ENCODE measurements at places on chromosomes 6 and 20.

GRCh38 chr6:142781129-142781528 lies 163.8 kb downstream of the HIVEP2 start:
- no peak for DNase-seq

GRCh38 chr6:48078120-48078519 lies 32.9 kb downstream of the PTCHD4 start:
- DNase-seq = no peak

DNA sequence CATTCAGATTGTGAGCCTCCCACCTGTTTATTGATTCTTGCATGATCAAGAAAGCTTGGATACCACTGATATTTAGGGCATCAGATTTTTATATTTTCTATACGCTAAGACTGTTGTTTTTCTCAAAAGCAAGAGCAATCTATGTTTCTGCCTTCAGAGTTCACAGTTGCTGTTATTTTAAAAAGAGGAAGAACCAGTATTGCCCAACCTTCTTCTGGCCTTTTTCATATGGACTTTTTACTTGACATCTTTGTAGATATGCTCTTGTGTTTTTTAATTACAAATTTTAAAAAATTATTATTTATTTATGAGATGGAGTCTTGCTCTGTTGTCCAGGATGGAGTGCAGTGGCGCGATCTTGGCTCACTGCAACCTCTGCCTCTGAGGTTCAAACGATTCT lies 28.9 kb downstream of the SLC17A5 start:
- DNase-seq = no peak

DNA sequence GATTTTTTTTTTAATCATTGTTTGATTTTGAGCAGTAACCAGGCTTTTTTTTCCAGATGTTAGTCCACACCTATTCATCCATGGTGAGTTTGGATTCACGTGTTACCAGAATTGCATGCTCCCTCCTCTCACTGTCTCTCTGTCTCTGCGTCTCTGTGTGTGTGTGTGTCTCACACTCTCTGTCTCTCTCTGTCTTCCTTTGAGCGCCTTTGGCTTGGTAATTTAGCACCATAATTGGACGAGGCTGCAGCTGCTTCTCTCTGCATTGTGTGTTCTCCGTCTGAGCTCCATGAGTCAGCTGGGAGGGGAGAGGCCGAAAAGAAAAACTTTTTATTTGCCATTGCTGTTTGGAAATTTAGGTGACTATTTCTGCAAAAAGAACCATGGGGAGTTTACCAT lies 3.4 kb downstream of the TFAP2B start:
- no peak for DNase-seq

GRCh38 chr6:18845896-18846295 lies 458.7 kb downstream of the RNF144B start:
- DNase-seq = no peak

DNA sequence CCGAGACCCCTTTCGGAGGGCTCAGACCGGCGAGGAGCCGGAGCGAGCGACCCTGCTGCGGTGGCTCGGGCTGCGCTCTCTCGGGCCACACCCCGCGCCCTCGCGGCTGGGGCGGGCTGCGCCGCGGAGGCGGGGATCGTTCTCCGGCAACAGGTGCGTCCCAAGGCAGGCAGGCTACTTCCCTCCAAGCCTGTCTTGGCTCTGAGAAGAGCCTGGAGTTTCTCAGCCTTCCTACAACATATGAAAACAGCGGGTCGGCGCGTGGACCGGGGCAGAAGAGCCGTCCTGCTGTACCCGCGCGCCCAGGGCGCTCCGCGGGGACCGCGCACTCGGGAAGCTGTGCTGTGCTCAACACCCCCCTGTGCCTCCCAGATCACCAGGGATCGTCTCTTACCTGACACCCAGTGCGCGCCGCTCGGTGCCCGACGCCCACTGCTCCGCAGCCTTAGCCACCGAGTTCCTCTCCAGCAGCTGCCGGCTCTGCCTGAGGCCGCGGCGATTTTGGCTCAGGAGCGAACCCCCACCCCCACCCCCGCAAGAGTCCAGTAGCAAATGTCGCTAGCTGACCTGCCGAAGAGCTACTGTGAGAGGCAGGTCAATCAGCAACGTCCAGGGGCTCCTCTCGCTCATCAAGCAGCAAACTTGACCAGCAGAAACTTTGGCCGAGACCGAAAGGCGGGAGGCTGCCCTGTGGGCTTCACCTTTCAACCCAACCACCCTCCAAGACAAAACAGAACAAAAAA lies 3.7 kb upstream of the OLIG3 start:
- DNase-seq = no peak

DNA sequence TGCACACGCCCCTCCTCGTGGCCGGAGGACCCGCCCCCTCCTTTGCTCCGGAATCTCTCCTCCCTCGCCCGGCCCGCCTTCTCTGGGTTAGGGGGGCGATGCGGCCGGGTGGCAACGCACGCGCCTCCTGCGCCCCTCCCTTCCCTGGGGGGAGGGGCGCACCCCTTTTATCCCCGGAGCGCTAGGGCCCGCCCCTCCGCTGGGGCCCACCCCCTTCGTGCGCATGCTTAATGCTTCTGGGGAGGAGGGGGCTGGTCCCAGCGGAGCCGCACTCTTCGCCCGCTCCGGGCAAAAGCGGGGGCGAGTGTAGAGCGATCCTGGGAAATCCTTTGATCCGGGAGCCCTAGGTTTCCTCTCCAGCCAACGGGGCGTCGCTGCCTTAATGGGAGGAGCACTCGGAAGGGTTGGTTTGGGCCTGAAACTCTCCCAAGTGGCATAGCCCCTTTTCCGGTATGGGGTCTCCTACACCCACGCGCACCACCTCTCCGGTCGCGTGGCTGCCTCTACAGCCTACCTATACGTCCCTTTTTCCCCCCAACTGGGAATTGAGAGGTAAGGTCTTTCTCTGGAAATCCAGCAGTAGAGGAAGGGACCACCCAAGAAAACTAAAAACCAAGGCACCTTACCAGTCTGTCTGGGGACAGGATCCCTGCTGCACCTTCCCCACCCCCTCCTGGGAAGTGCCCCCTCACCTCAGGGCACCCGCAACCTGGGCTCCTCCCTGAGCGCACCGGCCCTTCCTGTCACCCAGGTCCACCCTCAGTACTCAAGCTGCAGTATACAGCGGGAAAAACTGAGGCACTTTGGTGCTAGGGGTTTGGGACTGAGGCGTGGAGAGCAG lies 2.1 kb downstream of the SOX12 start:
- peak; percentile 92 for DNase-seq

DNA sequence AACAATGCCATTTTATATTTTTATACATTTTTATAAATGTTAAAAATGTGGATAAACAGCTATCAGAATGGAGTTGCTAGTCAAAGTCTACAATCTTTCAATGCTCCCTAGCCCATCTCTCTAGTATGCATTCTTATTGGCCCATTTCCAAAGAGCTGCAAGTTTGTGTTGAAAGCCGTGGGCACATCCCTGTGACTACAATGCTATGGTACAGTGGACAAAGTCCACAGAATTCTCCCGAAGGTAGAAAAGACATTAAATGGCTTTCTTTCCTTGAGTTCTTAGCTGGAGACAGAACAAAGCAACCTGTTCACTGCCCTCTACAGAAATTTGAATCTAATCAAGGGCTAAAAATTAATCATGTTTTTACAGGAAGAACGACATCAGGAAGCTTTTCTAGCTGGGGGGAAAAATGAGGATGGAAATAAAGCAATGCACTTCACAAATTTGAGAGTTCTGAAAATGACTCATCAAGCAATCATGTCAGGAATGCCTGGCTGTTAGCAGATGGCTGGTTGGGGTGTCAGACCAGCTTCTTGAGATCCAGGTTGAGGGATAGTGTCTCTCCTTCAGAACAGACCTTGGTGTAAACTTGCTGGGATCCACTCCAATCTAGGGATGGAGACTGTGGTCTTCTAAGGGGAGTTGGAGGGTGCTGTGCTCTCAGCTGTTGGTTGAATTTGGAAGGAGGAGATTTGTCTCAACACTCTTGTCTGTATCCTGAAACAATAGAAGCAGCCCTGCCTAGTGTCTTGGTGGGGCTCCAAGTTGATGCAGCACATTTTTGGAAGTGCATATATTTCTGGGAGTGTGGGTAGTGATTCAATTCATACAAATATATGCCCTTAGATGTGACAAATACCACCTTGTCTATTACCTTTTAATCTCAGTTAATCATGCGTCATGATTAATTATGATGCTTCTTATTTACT lies 143.4 kb upstream of the PHACTR1 start:
- DNase-seq = peak; percentile 79

DNA sequence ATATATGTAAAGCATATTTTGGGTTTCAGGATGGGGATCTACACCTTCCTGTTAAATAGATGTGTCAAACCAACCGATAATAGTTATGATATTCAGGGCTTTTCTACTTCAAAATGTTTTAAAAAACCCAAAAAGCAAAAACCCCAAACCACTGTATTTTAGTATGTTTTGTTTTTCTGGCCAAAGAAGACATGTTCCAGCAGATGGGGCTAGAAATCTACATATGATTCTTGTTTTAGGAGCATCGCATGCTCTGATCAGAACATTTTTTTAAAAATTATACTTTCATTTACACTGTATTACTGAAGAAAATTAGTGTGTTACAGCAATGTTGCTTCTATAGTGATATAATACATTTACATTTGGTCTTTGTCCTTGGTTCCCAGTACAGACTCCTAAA lies 11.0 kb downstream of the RMND1 start:
- DNase-seq = peak; percentile 50

DNA sequence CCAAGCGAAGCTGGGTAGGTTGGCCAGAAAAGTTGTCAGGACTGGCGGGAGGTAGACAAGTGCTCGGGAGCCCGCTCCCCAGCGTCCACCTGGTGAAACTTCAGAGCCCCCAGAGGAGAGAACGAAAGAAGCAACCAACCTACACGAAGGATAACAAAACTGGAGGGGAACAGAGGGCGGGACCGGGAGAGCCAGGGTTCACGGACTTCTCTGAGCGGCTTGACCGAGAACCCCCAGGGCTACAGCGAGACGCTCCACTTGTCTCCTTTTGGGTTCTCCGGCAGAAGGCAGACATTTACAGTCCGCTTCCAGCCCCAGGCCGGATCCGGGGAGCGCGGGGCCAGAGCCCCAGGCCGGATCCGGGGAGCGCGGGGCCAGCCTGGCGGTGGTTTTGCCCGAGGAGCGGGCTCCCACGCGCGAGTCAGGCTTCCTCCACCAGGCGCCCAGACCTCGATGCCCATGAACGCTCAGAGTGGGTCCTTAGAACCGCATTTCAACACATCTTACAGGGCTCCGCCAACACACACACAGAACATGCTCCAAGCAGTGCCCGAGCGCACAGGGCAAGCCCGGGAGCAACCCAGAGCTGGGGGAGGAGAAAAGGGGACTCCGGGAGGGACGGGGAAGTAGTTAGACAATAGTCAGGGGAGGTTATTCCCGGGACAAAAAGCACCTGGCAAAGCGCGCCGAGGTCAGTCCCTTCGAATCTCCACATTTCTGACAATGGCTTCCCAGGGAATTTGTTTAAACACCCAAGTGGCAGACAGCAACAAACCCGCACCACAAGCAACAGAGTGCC lies 1.1 kb downstream of the PTPRK start:
- DNase-seq = peak; percentile 45

- no peak for DNase-seq
These were observed 114.6 kb upstream of the PDE10A start for GRCh38 chr6:165777680-165778079.

DNA sequence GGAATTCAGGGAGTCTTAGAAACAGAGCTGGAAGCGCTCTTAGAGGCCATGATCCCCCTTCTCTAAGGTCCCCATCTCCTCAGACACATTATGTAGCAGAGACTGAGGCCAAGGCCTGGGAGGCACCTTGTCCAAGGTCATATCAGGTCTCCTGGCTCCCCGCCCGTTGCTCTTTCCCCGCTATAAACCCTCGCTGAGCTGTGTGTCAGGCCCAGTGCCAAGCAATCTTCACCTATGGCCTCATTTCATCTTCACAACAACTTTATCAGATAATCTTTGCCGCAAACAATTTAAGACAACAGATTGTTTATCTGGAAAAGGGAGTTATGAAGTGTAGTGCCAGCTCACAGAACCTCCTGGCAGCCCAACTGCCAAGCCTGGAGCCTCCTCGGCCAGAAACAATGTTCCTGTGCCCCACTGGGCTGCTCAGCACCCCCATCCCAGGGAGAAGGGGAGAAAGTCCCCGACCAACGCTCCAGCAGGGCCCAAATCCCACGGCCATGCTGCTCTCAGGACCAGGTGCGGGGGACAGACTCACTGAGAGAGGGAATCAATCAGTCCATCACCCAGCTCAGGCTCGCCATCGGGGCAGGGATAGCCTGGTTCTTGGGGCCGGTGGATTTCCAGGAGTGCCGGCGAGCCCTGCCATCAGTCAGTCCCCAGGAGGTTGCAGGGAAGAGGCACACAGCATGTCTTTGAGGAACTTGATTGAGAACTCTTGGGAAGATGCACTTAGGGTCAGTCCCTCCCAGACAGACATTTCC lies 16.9 kb upstream of the FANCE start:
- no peak for DNase-seq

DNA sequence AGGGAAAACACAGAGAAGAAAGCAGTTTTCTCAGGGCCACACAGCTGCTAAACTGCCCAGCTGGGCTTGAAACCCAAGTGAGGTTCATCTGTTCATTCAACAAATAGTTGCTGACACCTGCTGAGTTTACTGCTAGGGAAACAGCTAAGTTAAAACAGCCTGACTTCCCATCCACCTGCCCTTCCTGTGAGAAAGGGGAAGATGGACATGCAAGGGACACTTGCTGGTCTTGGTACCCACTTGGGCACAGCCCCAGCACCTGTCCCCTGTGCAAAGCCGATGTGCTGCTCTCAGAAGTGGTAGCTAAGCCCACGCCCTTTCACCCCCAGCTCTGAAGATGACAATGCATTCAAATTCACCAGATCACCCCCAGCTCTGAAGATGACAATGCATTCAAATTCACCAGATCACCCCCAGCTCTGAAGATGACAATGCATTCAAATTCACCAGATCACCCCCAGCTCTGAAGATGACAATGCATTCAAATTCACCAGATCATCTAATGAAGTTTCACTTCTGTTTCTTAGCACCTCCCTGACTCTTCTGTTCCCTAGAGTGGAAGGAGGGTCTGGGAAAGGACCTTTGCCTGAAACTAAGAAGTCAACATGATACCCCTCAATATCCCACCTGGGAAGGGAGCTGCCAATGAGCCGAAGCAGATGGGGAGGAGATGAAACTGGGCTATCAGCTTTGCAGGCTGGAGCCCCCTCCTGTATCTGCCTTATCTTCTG lies 46.0 kb upstream of the TOP1 start:
- DNase-seq = no peak

DNA sequence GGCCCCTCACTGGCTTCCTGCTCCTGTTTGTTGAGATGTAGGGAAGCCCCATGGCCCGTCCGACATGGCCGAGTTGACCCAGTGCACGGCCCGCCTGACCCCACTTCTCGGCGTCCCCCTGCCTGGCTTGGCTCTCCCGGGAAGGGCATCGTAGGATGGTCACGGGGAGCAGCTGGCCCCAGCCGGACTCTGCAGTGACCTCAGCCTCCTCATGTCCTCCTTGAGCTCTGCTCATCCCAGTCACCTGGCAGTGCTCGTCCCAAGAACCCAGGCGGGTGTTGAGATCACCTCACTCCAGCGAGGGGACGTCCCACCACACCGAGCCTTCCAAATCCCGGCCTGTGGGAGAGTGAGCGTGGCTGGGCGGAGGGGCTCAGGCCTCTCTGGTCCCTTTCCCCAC lies 15.7 kb downstream of the SLCO4A1 start:
- DNase-seq = no peak

- no peak for DNase-seq
These were observed 22.6 kb downstream of the SNX5 start for GRCh38 chr20:17946040-17946439.

Data from IMR-90 (cell line).